ENCODE measurements at places on chromosomes 7 and 10. TPM values are rescaled to one million over a fixed set of nuclear protein-coding genes. Genes with fewer than 3 reads are reported as not detected.

Gene CPEB3
- total RNA-seq: 6.0 TPM

- DNase-seq: no peak
Observed at GRCh38 chr7:37069336-37069735, 345.0 kb upstream of the AOAH start.

DNA sequence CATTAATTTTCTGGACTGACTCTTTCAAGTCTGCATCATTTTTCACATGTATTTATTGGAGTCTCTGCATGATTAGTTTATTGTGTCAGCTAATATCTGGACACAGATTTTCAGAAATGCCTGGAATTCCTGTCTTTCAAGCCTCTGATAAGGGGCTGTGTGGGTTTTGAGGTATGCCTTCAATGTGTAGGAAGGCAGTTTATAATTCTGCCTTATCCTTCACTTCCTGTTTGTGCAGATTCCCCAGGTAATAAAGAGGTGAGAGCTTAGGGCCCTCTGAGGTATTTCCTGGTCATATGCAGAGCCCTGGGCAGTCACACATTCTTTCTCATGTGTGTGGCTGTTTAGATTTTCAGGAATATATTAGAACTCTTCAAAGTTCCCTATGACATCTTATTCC lies 79.4 kb upstream of the PRKCQ start:
- DNase-seq: no peak

Gene PSPH
- total RNA-seq: 17.1 TPM

DNA sequence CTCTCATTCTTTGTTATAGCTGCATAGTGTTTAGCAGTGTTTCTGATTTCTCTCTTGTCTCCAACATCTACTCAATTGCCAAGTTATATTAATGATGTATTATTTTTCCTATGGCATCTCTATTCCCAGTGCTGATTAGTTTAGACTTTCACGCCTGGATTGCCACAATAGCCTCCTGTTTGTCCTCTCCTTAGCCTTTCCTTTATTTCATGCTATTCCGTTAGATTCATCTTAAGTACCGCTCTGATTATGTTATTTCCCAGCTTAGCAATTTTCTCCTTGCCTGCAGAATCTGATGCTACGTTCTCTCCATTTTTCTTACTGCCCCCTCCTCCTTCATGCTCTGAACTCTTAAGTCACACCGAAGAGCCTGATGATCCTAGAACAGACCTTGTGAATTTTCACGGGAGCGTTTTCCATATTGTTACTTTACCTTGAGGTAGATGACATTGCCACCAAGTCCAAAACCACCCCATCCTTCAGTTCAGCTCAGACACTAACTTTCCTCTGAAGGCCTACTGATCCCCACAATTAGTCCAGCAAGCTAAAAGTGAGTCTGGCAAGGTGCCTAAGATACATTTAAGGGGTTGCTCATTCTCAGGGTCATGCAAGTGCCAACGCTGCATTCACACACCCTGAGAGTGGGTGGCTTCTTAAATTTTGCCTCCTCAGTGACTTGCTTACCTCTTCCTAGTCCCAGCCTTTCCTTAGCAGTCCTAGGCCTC lies 6.6 kb upstream of the NRF1 start:
- DNase-seq: no peak

DNA sequence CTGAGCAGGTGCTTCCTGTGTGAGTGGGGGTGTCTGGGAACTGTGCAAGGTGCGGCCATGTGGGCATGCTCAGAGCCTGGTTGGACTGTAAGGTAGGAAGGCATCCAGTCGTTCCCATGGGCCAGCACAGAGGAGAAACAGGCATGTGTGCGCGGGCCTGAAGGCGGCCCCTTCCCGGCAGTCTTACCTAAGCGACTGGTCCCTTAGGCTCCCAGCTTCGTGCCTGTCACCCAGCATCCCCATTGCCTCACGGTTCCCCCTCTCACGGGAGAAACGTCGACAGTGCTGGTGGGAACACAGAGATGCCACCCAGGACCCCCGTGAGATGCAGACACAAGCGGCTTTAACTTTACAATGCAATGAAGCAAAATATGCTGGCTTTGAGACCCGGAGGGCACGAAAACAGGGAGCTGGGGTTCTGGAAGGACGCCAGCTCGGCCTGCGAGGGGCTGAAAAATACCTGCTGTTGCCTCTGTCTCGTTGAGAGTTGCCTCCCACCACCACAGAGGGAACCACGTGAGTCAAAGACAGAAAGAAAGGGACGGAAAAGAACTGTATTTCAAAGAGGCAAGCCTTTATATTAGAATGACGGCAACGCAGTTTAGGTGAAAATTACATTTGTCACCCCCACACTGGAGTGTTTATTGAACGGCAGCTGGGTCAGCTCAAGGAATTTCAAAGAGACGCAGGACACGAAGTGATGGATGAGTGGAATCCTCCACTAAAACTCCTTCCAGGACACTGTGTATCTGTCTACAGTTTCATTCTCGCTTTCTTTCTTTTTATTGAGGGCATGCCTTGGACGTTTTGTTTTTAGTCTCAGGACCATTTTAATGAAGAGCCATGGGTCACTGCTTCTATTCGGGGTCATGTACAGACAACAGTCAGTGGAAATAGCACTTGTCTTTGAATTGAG lies 128.4 kb downstream of the DNAJB6 start:
- DNase-seq: no peak

GRCh38 chr10:131811630-131812403 lies 89.0 kb upstream of the PPP2R2D start:
- peak; percentile 18 for DNase-seq

DNA sequence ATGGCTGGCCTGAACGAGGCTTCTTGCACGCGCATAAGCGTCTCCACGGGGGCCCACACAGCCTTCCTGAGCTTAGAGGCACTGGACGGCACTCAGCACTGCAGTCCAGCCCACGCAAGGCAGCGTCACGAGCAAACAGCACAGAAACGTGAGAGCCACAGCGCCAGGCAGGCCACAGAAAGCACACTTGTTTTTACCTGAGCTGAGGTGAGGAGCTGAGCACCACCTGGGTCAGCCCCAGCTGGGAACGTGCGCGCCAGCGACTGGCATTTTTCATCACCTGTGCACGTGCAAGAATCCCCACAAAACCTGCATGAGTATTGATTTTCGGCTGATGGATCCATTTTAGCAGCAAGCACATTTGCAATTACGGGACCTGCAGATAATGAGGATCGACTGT lies 26.7 kb downstream of the IQCE start:
- DNase-seq: no peak

- DNase-seq: peak; percentile 63
Observed at GRCh38 chr10:22554461-22555182, 159.8 kb downstream of the PIP4K2A start.

GRCh38 chr7:143130541-143130940 lies 1.3 kb upstream of the PIP start:
- no peak for DNase-seq

DNA sequence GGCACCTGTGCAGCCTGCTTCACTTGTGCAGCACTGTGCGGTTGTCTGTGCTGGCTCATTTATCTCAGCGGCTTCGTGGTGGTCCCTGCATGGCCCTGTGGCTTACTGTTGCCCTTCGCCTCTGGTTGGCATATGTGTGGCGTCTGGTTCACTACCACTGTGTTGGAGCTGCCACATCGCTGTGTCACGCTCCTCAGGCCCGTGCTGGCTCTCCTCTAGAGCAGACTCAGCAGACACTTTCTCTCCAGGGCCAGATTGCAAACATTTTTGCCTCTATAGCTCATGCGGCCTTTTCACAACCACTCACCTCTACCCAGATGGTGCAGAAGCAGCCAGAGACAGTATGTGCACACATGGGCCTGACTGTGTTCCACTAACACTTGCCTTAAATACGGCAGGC lies 37.9 kb downstream of the PPP2R2D start:
- DNase-seq: no peak

Gene UPK3BL2
- total RNA-seq: 132 TPM

Gene TMEM140
- 11.6 TPM for total RNA-seq

- DNase-seq: no peak
Observed at GRCh38 chr7:105199386-105199785, 185.4 kb downstream of the KMT2E start.
